ENCODE measurements at places on chromosomes 4 and X.
A peak's percentile ranks its signal among the peaks of the same experiment; 100 is the strongest.

DNA sequence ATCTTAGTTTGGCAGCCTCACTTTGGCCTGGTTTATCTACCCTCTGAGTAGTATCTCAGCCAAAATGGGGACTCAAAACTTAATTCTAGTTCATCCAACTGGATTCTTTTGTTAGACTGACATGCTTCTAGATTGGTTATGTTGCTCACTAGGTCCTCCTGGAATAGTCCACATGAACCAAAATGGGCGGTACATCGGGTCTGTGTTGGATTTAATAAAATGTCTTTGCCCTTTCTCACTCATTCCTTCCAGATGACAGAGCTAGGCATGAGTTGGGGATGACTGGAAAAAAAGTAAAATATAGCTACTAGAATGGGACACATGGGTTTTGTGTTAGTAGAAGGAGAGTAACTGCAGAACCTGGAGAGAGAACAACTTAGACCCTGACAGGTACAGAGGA, 247.9 kb downstream of the CCSER1 start:
- DNase-seq, result peak; percentile 17

DNA sequence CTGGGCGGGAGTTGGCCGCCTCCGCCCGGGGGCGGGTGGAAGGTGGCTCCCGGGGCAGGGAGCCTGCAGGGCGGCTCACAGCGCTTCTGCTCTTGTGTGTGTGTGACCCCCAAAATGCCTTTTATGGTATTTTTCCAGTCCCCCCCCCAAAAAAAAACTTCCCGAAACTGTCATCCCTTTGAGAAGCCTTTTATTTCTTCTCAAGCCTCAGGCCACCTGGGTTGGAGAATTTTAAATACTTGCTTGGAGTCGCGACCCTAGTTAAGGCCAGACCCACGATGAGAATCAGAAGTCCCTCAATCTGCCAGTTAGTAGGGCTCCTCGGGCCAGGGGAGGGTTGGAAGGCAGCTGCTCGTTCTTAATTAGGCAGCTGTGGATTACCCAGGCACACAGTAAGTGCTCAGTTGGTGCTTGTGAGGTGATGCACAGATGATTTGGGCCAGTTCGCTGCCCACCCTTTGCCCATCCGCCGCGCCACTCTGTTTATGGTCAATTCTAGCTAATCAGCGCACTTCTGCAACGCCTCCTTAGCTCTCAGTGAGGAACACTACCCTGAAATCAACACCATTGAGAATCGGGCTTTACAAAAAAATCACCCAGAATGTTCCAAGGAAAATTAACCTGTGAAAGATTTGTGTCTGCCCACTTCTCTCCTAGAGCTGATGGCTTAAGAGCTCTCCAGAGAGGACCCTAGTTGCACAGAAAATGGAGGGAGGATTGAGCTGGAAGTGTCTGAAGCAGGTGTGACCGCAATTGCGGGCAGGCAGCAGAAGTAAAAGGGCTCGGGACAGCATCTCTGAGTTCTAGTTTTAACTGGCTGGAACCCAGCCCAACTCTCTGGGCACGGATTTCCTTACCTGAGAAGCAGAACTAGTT, 648 bp upstream of the SCD5 start:
- no peak for DNase-seq

- DNase-seq, result no peak
Measured at GRCh38 chrX:153772316-153773217, 8.3 kb upstream of the SRPK3 start.

- DNase-seq, result no peak
Measured at GRCh38 chr4:173370130-173370476, 651 bp upstream of the SAP30 start.

DNA sequence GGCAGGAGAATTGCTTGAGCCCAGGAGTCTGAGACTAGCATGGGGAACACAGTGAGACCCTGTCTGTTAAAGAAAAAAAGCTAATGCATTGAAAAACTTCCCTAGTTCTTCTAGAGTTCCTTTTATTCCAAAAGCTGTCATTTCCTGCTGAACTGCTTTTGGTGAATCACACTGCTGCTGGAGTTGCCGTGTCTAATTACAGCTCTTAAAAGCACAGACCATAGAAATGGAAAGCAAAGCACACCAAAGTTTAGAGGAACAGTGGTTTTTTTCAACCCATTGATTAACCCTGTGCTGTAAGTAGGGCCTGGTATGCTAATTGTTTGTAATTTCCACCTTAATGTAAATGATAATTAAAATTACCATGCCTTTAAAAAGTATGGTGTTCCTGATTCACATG, 52.4 kb downstream of the SEPTIN11 start:
- DNase-seq, result no peak
